ENCODE measurements at places on chromosomes 5 and 9. TPM values are rescaled to one million over a fixed set of nuclear protein-coding genes. Genes with fewer than 3 reads are reported as not detected.

- H3K27ac ChIP-seq: peak overlapping the region; percentile 90
- H3K4me3 ChIP-seq: no peak overlapping the region
- H3K27me3 ChIP-seq: no peaks in the 10 kb centered on the region
- H3K4me1 ChIP-seq: peaks cover 93% of the 10 kb centered on the region
- DNase-seq: no peak
Observed at GRCh38 chr9:129900263-129901027, 65.2 kb downstream of the USP20 start.

The LARP1 gene
- 266 TPM for total RNA-seq

GRCh38 chr5:83414601-83415000 lies 56.9 kb upstream of the VCAN start:
- H3K27me3 ChIP-seq: no peaks in the 10 kb centered on the region
- H3K4me3 ChIP-seq: no peak overlapping the region
- no peaks in the 10 kb centered on the region for H3K4me1 ChIP-seq
- no peak overlapping the region for H3K27ac ChIP-seq
- no peak for DNase-seq

DNA sequence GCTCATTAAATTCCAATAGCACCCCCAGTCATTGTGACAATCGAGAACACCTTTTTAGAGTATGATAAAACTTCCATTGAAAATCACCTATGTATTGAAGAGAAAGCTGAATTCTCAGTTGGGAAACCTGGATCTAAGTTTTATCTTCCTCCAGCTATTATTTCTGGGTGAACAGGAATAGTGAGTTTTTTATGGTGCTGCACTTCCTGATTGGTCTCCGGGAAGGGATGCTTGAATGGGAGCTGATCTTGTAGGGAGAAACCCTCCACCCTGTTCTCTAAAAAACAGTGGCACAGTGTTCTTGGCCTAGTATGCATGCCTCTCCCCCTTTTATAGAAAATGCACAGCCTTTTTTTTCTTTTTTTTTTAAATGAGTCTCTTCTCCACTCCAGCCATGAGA lies 112.2 kb downstream of the ACTBL2 start:
- no peak overlapping the region for H3K27ac ChIP-seq
- no peak overlapping the region for H3K4me3 ChIP-seq
- no peak for DNase-seq
- H3K4me1 ChIP-seq: no peaks in the 10 kb centered on the region

DNA sequence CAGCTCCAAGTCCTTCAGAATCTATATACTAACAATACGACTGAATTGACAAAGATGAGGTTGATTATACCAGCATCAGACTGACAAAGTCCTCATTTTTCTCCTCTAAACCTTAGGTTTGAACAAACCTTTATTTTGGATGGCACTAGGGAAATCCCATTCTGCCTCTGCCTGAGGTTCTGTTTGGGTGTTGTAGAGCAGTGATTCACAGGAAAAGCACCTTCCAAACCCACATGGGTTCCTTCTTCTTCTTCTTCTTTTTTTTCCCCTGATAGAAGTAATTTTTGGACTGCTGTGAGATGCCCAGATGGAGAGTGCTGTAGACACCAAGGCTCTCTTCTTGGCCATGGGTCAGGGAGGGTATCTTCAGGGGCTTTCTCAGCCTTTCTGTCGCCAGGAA lies 164.9 kb upstream of the PAPPA start:
- no peak overlapping the region for H3K27ac ChIP-seq
- DNase-seq: no peak
- H3K4me1 ChIP-seq: no peaks in the 10 kb centered on the region
- H3K36me3 ChIP-seq: no peaks in the 10 kb centered on the region
- H3K4me3 ChIP-seq: no peak overlapping the region

DNA sequence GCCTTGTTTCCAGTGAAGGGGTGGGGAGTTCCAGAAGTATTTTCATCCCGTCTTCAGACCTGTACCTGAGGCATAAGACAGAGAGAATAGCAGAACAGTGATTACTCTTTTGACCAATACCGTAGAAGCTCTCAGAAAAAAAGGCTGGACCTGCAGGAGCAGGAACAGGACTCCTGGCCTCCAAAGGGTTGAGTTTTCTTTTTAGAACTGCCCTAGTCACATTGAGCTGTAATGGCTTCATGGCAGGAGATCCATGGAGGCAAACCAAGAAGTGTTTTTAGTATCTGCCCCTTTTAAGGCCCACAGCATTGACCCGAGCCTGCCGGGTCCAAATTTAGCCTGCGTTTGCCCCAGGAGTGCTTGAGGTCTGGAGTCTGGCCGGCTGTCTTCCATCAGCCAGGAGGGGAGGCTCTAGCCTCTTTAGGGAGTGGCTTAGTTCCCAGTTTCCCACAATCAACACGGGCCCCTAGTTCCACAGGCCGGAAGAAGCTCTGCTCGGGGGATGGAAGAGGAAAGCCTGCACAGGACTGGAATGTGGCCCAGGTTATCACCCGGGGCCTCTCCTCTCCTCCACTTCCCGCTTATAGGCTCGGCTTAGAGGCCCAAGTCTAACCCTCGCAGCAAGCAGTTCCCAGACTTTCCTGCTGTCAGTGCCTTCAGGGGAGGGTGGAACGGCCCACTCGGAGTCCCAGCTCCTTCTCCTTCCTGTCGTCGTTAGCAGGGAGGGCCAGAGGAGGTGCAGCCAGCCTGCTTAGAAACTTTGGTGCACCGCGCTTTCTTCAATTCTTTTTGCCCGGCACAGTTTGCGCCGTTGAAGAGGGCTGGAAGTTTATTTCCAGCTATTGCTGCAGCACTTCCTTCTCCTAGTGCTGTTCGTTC lies 80.7 kb downstream of the C9orf152 start:
- H3K27ac ChIP-seq: peak overlapping the region; percentile 8
- no peaks in the 10 kb centered on the region for H3K36me3 ChIP-seq
- H3K4me1 ChIP-seq: peaks cover 49% of the 10 kb centered on the region
- no peak for DNase-seq

The FGF1 gene
- not detected for total RNA-seq

GRCh38 chr5:1541702-1542400 lies 18.1 kb upstream of the LPCAT1 start:
- no peaks in the 10 kb centered on the region for H3K27me3 ChIP-seq
- no peak overlapping the region for H3K4me3 ChIP-seq
- H3K36me3 ChIP-seq: no peaks in the 10 kb centered on the region
- no peak overlapping the region for H3K27ac ChIP-seq

The CAMK4 gene
- 96.0 TPM for total RNA-seq

The AQP7 gene
- total RNA-seq: not detected

The TEK gene
- not detected for total RNA-seq

DNA sequence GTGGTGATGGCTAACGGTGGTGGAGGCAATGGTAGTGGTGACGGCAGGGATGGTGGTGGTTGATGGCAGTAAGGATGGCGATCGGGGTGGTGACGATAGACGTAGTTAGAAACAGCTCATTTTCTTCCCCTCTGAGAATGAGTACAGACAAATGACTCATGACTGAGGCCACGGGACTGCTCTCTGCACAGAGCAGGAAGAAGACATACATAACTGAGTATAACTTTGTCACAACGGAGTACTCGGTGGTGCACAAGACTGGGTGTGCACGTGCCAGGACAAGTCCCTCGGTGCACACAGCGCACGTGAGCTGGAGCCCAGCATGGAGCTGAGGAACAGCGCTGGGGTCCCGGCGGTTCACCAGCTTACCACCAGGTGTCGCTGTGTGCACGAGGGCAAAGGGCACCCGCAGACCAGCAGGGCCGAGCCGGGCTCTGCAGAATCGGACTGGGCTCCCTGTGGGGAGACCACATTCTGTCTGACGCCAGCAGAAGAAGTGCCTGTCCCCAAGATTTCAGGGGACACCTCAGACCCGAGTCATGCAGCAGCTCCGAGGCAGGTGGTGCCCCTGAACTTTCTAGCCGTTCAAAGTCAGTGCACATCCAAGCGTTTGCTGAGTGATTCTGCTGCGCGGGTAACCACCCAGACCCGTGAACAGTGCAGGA lies 188.6 kb downstream of the FSTL4 start:
- peaks cover 15% of the 10 kb centered on the region for H3K4me1 ChIP-seq
- H3K36me3 ChIP-seq: no peaks in the 10 kb centered on the region
- peak; percentile 78 for DNase-seq
- H3K27ac ChIP-seq: peak overlapping the region; percentile 47
- H3K4me3 ChIP-seq: peak overlapping the region; percentile 1

- H3K4me3 ChIP-seq: no peak overlapping the region
- peaks cover 56% of the 10 kb centered on the region for H3K4me1 ChIP-seq
- DNase-seq: no peak
- peak overlapping the region; percentile 11 for H3K27ac ChIP-seq
- H3K27me3 ChIP-seq: no peaks in the 10 kb centered on the region
Observed at GRCh38 chr9:110083866-110084265, 124.1 kb downstream of the C9orf152 start.

GRCh38 chr5:177595026-177595585 lies 3.1 kb downstream of the TMED9 start:
- no peak overlapping the region for H3K27ac ChIP-seq
- peaks cover 11% of the 10 kb centered on the region for H3K27me3 ChIP-seq
- peaks cover 45% of the 10 kb centered on the region for H3K4me1 ChIP-seq

The KCNIP1 gene
- not detected for total RNA-seq

The DROSHA gene
- total RNA-seq: 74.5 TPM

The IFNA14 gene
- total RNA-seq: not detected
